Glutamatergic neuron (in vitro differentiated cells): ENCODE measurements at places on chromosomes 5 and 9.
A peak's percentile ranks its signal among the peaks of the same experiment; 100 is the strongest.

GRCh38 chr9:132609829-132610228, 27.4 kb downstream of the BARHL1 start:
- no peak for DNase-seq

- no peak for DNase-seq
These were observed 703.0 kb upstream of the NUDT12 start for GRCh38 chr5:104265531-104266140.

- DNase-seq, result no peak
These were observed 192.9 kb downstream of the SLF1 start for GRCh38 chr5:94811331-94811730.

DNA sequence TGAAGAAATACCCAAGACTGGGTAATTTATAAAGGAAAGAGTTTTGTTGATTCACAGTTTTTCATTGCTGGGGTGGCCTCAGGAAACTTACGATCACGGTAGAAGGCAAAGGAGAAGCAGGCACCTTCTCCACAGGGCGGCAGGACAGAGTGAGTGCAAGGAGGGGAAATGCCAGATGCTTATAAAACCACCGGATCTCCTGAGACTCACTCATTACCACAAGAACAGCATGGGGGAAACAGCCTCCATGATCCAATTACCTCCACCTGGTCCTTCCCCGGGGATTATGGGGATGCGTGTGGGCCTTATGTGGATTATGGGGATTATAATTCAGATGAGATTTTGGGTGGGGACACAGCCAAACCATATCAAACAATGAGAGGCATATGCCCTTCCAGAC, 18.5 kb upstream of the RORB start:
- peak; percentile 25 for DNase-seq

- DNase-seq, result no peak
These were observed 114.6 kb upstream of the SLC12A2 start for GRCh38 chr5:127969002-127969401.

- DNase-seq, result no peak
These were observed 62.1 kb downstream of the ARHGAP26 start for GRCh38 chr5:142832263-142832662.

GRCh38 chr5:56587381-56588130, 227.8 kb upstream of the MAP3K1 start:
- no peak for DNase-seq

DNA sequence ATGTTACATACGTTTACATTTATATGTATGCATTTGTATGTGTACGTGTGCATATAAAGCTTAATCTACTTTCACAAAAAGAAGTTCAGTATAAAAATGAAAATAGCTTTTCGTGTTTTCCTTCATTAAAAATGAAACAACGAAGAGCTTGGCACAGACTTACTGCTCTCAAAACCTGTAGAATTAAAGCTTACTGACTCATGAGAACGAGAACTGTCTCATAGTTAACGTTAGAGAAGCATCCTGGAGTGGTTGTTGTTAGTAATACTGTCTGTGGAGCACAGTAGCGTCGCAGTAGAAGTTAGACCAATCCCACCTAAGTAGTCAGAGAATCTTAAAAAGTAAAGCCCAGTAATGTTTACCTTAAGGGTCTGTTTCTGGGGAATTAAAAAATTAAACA, 1.3 kb downstream of the MAT2B start:
- DNase-seq, result no peak

GRCh38 chr9:92438900-92439526, 14.7 kb upstream of the OMD start:
- no peak for DNase-seq

DNA sequence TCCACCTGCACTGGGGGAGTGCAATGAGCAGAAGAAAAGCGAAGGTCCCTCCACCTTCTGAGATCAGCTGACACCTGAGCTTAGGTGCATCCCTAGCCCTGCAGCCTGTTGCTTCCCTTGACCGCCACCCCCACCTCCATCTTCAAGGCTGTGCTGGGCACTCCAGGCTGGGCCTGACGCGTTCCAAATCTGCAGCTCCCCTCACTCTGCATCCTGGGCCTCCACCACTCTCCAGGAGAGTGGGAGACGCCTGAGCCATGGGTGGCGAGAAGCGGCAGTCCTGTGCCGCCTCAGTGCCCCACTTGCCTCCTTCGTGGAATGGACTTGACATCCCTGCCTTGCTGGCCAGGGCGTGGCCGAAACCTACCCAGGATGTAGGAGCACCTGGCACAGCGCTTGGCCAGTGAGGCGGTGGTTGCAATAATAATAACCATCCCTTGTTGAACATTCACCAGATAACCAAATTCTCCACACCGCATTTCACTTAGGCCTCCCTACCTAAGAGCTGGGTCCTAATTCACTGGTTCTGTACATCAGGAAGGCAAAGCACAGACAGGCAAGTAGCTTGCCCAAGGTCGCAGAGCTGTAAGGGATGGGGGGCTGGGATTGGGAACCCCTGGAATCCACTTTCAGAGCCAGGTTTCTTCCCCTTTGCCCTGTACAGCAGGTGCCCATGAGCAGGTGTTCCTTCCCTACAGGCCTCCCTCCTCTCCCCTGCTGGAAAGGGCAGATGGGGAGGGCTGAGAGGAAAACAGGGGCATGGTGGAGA, 11.7 kb downstream of the B4GALT7 start:
- no peak for DNase-seq

- peak; percentile 87 for DNase-seq
These were observed at the start of gene ANGPTL2 for GRCh38 chr9:127122176-127123063. Gene ANGPTL2, minus strand, starts transcription at chr9:127122635. Its CDS starts 13,904 bp downstream, at chr9:127108731.
